Bronchial epithelial cell (primary cell): ENCODE measurements at places on chromosomes 1 and 21.

- no peak for DNase-seq
Observed at GRCh38 chr1:64051796-64052195, 151.6 kb upstream of the UBE2U start.

- DNase-seq: no peak
Observed at GRCh38 chr1:36525166-36525565, 42.5 kb upstream of the CSF3R start.

DNA sequence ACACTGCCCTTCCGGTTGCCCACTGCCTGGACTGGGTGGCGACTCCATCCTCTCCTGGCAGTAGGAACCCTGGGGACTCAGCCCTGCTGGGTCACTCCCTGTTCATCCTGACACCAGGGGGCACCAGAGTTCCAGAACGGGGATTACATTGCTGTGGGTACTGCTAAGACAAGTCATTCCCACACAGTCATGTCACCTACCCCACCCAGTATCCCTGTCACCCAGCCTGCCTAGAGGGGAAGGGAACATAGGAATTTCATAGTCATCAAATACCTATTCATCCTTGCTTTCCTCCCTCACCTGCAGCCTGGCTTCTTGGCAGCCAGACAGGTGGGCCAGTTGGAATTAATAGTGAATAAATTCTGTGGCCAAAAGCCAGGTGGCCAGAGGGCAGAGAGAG lies 9.8 kb upstream of the SFN start:
- peak; percentile 98 for DNase-seq

DNA sequence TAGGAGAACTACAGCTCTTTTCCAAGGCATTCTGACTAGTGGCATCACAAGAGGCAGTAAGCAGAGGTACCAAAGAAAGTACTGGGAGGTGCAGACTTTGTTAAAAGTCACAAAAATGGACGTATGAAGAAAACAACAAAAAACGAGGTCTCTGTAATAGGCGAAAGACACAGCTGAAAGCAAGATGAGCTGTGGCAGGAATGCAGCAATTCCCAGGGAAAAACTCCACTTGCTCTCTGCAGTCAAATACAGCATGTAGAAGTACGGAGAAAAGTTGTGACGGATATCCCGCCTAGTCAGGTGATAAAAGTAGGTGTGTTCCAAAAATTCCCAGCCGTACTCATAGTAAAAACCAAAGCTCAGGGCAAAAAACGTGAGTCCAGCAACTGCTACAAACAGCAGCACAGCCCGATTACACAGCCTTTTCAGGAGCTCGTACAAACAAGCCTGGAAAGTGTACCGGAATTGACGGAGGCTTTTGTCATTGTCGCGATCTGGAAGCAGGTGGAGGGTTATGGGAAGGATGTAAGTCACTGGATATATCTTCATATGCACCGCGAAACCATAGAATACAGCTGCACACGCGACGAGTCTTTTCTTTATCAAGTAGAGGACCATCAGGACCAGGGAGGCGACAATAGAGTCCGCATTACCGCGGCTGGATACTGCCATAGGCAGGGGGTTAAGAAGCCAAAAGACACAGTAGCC lies 979 bp downstream of the PIGM start:
- peak; percentile 38 for DNase-seq

DNA sequence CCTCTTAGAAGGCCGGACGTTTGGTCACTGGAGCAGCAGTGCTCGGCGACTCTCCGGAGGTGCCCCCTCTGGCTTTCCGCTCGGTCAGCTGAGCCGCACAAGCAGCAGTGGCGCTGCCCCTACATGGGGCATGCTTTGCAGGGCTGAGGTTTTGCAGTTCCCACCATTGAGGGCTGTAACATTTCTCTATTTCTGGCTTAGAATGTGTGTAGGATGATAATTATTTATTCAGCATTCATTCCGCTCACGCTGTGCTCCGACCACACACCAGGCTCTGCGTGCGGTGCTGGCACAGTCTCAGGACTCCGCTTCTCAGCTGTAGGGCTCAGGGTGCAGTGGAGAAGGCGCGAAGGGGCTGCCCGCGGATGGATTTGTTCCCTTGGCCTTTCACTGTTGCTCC lies 119.5 kb downstream of the PCBP3 start:
- no peak for DNase-seq

DNA sequence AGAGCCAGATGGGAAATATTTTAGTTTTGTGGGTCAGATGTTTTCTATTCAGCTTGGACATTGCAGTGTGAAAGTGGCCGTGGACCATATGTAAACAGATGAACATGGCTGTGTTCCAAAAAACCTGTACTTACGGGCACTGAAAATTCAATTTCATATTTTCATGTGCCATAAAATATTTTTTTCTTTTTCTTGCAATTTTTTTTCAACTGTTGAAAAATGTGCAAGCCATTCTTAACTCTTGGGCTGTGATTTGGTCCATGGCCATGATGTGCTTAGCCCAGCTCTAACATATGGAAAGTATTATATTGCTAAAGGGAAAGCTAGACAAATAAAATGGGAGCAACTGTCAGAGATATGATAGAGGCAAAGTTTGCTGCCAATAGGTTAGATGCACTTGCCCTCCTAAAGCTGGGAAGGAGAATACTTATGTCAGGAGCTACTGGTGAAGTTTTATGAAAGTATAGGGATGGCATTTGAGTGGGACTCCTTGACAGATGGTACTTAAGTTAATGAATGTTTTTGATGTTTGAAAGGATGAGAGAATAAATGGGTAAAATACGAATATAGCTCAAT lies 240.3 kb downstream of the RYR2 start:
- no peak for DNase-seq

DNA sequence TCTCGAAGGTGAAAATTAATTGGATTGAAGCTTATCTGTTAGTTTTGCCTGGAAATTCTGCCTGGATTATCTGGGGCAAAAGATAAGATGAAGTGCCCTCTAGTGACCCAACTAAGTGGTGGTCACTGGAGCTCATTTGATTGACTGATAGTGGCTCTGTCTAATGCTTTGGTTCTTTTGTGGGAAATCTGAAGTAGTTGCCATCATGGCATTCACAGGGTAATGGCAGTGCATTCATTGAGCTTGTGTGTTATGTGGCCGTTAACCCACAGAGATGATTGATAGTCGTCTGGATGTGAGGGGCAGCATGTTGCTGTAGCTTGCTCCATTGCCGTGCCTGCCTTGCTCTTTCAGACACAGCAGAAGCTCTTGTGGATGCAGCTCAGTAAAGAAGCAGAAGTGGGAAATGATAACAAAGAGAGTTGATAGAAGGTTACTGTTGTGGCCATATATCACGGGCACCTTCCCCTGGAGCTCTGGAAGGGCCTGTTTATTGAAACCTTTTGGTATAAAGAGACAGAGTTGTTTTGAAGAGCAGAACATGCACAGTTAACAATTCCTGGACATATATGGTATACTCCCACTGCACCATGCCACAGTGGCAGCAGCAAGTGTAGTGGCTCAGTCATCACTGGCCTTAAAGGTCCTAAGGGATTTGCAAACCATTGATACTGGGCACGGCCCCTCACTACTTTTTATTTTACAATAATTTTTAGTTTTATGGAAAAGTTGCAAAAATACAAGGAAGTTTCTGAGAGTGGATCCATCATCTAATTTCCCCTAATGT lies 42.0 kb downstream of the CXADR start:
- DNase-seq: no peak

- DNase-seq: peak; percentile 92
Observed at GRCh38 chr1:233025567-233025966, 75.2 kb downstream of the NTPCR start.

GRCh38 chr1:47972864-47973432 lies 24.2 kb downstream of the TRABD2B start:
- no peak for DNase-seq

- peak; percentile 63 for DNase-seq
Observed at GRCh38 chr1:156291226-156292061, 4.0 kb downstream of the GLMP start.

DNA sequence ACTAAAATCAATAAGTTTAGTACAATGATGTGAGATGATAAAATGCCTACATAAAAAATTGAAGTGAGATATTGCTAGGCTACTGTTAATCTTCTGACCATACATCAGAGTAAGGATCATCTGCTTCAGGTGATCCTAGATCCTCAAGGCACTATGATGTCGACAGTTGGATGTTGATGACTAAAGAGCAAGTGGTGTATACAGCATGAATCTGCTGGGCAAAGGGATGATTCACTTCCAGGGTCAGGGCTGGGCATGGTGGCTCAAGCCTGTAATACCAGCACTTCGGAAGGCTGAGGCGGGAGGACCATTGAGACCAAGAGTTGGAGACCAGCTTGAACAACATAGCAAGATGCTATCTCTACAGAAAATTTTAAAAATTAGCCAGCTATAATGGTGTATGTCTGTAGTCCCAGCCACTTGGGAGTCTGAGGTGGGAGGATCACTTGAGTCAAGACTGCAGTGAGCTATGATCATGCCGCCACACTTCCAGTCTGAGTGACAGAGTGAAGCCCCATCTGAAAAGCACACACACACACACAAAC lies 24.6 kb downstream of the NUF2 start:
- DNase-seq: peak; percentile 76

- DNase-seq: no peak
Observed at GRCh38 chr1:44422161-44422560, 17.1 kb downstream of the RNF220 start.

GRCh38 chr1:167751676-167752075 lies 29.9 kb downstream of the MPZL1 start:
- DNase-seq: no peak
